ENCODE measurements at places on chromosomes 1 and 21.

DNA sequence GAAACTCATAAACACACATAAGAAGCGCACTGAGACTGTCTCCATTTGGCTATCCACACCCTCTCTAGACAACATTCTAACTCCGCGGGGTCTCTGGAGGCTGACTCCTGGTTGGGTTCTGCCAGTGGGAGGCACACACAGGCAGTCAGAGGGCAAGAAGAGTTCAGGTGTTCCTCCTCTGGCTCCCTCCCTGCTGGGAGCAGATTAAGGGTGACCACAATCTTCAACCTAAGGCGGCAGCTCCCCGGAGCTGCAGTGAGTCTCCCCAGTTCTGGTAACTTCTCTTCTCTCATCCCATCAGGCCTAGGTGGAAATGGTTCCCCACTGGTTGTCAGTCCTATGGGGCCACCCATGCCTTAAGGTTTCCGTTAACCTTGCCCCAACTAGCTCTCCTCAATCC, 7.4 kb upstream of the TENT5C start:
- no peak for DNase-seq

GRCh38 chr1:183993132-183993531, 44.4 kb downstream of the COLGALT2 start:
- no peak for DNase-seq

DNA sequence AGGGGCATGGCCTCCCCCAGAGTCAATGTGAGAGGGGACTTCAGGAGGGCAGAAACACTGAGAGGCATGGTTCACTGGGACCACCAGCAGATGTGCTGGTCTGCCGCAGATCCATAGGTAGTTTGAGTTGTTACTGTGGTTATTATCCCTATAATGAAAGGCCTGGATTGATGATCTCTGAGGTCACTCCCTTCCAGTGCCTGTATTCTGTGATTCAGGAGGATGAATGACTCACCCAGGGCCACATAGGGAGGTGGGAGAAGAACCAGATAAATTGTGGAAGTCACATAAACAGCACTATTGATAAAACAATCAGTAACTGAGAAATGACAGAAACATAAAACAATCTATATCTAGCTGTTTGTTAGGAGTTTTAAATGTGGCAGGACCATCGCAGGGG, 22.7 kb upstream of the ACTL8 start:
- no peak for DNase-seq

- DNase-seq: no peak
These were observed 42.6 kb downstream of the OPTC start for GRCh38 chr1:203536575-203536974.

Measured in stimulated activated naive CD8-positive, alpha-beta T cell treated with anti-CD3 and anti-CD28 coated beads, Interleukin-15, Interleukin-2, amounts not matched to agents 100 U/mL and 50 U/mL, for 24 hours (primary cell).